Activated naive CD4-positive, alpha-beta T cell (primary cell): ENCODE measurements at places on chromosomes 12 and 14.

GRCh38 chr14:102570334-102570995, 22.0 kb upstream of the RCOR1 start:
- DNase-seq, result no peak

GRCh38 chr12:53560351-53560750, 53.1 kb upstream of the NPFF start:
- no peak for DNase-seq

DNA sequence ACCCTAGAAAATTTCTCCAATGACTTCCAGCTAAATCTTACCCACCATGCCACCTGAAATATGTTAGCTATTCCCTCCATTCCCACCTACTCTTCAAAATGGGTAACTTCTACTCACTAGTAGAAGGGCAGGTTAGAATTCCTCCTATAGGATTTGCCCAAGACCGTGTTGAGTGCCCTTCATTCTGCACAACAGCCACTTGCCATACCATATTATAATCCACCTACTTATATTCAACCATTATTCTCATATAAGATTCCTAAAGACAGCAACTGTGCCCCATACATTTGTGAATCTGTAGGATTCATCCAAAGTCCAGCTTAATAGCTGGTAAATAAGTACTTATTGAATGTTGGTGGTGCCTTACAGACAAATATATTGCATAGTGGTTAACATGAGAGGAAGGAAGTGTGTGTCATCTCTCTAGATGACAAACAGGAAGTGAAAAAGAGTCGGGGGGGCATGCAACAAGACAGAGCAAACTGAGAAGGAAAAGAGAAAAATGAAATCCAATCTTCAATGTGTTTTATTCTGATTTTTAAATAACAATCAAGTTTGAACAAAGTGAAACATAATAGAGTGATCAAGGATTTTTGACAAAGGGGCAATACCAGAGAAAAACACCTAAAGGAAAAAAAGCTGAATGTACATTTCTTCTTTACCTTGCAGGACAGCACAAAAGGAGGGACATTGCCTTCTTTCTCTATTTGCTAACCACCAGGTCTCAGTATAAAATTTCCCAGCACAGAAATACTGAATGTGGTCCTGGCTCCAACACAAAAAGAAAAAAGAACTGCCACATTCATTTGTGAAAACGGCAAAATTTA, 389.3 kb upstream of the USP15 start:
- DNase-seq, result no peak

GRCh38 chr12:8018666-8019581, 13.6 kb upstream of the FOXJ2 start:
- DNase-seq, result no peak

DNA sequence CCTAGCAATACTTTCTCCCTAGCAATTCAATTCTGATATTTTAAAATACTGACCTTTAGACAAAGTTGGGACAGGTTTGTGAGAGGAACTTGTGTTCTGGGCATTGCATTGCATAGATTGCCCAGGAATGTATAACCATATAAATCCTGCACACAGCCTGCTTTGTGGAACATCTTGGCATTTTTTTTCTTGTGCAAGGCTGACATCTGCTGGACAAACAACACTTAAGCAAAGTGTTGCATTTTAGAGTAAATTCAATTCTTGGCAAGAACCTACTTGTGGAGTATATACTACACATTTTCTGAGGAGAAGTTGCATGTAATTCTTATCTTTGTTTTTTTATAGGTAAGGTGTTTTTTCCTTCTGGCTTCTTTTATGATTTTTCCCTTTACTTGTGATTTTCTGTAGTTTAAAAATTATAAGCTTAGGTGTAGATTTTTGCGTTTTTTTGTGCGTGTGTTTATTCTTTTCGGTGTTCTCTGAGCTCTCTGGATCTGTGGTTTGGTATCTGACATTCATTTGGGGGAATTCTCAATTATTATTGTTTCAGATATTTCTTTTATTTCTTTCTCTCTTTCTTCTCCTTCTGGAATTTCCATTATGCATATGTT, 26.4 kb downstream of the TESPA1 start:
- DNase-seq, result no peak

DNA sequence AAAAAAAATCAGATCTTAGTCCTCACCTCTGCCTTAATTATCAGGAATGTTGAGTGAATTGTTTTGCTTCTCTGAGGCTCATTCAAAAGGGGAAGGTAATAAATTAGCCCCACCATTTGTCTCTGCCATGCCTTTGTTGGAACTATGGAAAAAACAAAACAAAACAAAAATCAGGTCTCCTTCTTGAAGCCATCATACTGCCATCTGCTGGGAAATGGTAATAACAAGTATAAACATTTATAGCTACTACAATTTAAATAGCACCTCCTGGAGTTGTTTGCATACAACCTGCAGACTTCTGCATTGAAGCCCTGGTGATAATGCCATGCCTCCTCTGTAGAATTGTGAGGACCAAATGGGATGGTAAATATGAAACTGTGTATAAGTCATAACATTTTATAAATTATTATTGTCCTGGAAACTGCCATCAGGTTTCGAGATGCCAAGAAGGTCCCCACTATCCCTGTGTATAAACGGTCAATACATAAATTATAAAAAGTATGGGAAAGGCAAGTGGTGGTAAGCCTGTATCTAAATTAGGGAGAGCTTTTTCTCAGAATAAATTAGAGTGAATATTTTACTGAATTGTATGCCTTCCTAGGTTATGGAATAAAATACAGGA, 87.2 kb upstream of the FGD4 start:
- DNase-seq, result no peak

DNA sequence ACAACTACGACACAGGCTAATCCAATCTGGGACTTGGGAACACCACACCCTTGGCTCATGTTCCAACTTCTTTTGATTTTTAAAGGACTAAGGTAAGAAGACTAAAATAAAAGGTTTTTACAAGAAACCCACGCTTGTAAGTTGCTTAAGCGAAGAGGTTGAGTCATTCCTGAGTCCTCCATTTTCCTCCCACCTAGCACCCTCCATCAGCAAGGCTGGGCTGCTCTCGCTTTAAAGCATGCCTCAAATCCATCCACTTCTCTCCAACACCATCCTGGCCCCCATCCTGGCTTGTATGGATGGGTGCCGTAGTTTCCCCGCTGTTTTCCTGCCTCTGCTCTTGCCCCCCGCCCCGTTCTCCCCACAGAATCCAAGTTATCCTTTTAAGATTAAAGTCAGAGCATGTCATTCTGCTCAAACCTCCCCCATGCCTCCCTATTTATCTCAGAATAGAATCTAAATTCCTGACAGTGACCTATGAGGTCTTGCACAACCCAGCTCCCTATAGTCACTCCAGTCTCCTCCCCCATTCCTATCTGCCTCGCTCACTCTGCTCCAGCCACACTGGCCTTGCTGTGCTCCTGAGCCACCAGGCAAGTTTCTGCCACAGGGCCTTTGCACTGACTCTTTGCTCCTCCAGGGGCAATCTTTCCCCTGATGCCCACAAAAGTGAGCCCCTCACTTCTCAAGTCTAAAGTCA, 34.5 kb downstream of the SCARB1 start:
- DNase-seq, result no peak

- peak; percentile 67 for DNase-seq
These were observed 1.7 kb upstream of the SOCS2 start for GRCh38 chr12:93570552-93571364.

DNA sequence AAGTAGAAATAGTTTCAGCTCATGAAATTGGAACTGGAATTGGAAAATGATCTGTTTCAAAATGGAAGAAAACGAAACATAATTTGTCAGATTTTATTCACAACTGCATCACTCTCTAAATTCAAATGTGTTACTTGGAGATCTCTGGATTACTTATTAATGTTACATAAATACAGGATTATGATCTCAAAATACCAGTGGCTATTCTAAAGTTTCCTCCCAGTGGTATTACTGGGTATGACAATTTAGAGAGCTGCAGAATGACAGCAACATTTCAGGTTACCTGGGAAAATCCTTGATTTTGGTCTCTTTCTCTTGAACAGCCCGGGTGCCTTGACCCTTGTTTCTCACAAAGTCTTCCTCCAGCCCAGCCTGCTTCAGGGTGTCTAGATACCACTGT, 14.2 kb downstream of the FAM161B start:
- no peak for DNase-seq

DNA sequence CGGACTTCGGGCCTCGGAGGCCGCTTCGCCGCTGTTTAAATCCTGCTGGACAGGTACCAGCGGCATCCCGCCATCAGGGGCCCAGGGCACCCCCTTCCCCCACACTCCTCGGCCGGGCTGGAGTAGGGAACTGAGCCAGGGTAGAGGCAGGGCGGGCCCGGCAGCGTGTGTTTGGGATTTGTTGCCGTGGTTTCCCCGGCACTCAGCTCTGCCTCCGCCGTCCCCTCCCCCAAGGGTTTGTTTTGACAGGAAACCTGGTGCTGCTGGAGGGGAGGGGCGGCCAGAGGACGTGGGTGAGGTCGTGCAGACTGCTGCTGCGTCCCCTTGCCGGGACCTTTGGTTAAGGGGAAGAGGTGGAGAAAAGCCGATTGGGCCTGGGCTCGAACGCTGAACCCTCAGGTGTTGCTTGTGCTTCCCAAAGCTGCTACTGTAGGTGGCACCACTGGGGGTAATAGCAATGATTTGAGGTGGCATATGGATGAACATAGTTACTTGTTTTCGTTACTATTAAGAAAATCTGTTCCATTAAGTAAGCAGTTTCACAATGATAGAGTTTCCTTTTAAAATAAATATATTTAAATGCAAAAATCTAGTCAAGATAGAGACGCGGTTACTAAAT, 778 bp downstream of the TCP11L2 start:
- DNase-seq, result peak; percentile 87

DNA sequence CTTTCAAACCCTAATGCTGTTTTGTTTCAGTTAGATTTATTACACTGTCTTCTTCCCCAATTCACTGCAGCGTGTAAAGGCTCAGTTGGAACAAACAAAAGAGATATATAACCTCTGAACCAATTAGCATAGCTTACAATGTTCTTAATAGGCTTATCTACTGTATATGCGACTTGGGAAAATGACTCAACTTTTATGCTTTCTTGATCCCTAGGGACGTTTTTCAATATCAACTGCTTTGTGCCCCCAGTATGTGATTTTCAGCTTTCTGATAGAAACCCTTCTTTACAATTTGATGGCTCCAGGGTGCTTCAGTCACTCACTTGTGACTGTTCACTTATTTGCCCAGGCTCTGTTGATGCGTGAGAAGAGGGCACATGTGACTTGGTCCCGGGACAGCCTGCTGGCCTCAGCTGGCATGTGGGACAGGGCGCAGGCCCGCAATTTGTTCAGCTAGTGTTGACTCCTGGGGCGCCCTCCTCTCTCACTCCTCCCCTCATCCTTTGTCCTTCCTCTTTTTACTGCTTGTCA, 107.1 kb downstream of the TMTC2 start:
- no peak for DNase-seq

DNA sequence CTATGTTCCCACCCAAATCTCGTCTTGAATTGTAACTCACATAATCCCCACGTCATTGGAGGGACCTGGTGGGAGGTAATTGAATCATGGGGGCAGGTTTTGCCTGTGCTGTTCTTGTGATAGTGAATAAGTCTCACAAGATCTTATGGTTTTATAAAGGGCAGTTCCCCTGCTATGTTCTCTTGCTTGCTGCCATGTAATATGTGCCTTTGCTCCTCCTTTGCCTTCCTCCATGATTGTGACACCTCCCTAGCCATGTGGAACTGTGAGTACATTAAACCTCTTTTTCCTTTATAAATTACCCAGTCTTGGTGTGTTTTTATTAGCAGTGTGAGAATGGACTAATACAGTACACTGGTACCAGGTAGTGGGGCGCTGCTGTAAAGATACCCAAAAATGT, 177.6 kb upstream of the SYT10 start:
- DNase-seq, result no peak

DNA sequence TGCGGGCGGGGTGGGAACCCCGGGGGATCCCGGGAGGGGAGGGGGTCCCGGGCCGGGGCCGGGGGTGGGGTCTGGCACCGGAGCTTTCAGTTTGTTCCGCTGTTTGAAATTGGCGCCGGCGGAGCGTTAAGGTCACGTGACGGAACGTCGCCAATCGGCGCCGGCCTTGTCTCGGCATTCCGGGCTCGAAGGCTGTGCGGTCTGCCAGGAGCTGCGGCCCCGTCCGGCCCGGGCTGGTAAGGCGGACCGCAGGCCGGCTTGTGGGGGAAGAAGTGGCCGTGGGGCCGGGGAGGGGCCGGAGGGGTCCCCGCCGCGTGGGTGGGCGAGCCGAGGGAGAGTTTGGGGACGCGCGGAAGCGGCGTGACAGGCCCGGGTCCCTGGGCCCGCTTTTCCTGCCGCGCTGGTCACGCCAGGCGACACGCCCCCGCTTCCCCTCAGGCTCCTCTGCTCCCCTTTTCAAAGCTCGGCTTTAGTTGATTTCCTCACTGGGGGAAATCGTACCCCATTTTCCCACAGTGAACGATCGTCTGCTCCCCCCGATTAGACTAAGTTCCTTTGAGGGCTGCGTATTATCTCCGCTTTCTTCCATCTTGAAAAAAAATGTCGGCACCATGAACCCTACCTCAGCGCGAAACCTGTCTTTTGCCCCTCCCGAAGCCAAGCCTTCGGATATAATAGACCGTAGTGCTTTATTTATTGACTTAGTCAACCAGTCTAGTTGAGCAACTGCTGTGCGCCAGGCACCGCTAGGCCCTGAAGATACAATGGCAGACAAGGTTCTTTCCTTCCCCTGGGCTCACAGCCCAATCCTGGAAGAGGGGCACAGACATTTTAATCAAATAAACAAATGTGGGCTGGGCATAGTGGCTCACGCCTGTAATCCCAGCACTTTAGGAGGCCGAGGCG, at the start of the genes FOXM1 and RHNO1:
FOXM1 (minus strand) TSS at position 128 of the 906 bp plus-strand sequence. CDS start 2,696 bp downstream, outside the sequence.
RHNO1 (plus strand) TSS at position 177 of the 906 bp plus-strand sequence. CDS start 8,144 bp downstream, outside the sequence.
- peak; percentile 80 for DNase-seq

DNA sequence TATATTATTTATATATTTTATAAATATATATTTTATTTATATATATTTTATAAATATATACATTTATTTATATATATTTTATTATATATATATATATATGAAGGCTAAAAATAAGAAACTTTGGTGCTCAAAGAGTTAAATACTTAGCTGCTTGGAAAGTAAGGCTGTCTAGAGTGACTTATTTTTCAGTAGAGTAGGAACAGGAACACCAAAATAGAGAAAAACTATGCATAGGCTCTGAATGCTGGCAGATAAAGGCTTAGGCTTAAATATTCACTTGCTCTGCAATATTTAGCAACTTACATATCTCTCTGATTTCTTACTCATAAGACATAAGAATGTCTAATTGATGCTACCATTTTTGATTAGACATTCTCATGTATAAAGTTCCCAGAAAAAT, 991.2 kb downstream of the VRK1 start:
- DNase-seq, result no peak

GRCh38 chr12:101908395-101908794, 31.0 kb downstream of the DRAM1 start:
- no peak for DNase-seq

- DNase-seq, result no peak
These were observed 2.9 kb upstream of the PPP4R4 start for GRCh38 chr14:94171208-94171607.

GRCh38 chr12:108764540-108765288, 33.4 kb upstream of the CORO1C start:
- no peak for DNase-seq

- no peak for DNase-seq
These were observed 45.7 kb downstream of the SPATS2 start for GRCh38 chr12:49413010-49413409.

- no peak for DNase-seq
These were observed 3.7 kb upstream of the SELPLG start for GRCh38 chr12:108637222-108637971.
